Keratinocyte (primary cell): ENCODE measurements at places on chromosomes 2 and 18.

GRCh38 chr2:20130821-20131645 is 79.6 kb upstream of the LAPTM4A start:
- DNase-seq = no peak

GRCh38 chr2:232389327-232389726 is 10.8 kb downstream of the ALPP start:
- DNase-seq = no peak

GRCh38 chr2:226450141-226450540 is 349.5 kb downstream of the IRS1 start:
- no peak for DNase-seq

DNA sequence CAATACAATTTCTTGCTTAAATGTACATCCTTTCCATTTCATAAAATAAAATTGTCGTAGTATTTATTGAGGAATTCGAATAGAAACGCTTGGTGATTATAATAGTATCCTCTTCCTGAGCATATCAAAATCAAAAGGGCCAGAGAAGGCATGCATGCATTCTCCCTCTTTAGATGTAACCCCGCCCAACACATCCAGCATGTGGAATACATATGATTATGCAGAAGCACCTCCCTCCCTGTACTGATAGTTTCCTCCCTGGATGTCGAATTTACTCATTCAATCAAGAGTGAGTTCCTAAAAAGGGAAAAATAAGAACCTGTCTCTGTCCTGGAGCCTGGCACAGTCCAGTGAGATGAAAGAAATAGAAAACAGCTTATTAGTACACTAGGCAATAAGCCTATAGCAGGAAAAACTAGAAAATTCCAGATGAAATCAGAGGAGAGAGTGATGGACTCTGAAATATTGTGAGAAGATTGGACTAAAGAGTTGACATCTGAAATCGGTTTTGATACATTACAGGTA is 262.9 kb downstream of the RDH14 start:
- no peak for DNase-seq

DNA sequence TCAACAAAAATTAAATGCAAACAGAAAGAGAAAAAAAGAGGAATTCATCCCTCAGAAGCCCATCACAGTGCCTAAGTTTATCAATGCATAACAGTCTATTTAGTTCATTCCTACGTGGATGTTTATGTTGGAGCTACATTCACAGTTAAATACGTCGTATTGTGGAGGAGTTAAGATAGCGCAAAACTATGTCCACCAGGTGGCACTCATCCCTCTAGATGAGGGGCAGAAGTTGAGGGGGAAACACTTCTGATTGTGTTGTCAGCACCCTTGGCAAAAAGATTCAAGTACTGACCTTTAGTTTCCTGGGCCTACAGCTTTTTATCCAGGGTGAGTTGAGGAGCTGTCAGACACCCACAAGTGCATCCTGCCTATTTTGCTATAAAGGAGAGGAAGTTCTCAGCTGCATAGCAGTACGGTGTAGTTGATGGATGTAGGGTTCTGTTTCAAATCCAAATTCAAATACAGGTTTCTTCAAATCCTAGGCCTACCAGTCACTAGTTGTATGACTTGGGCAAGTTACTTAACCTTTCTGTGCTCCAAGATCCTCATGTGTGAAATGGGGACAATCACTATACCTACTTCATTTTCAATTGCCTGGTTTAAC is 26.8 kb upstream of the MYO1B start:
- DNase-seq = no peak

- no peak for DNase-seq
These were observed 86.6 kb downstream of the MYCN start for GRCh38 chr2:16026816-16027501.

- DNase-seq = no peak
These were observed 77.1 kb upstream of the NARS1 start for GRCh38 chr18:57698571-57699276.

- DNase-seq = no peak
These were observed 84.9 kb downstream of the NEB start for GRCh38 chr2:151649400-151649799.

GRCh38 chr2:139790136-139790535 is 1009.9 kb upstream of the NXPH2 start:
- no peak for DNase-seq

GRCh38 chr2:36708041-36708741 is 11.7 kb downstream of the VIT start:
- DNase-seq = no peak

- no peak for DNase-seq
These were observed 19.5 kb downstream of the CNOT11 start for GRCh38 chr2:101272045-101272784.

DNA sequence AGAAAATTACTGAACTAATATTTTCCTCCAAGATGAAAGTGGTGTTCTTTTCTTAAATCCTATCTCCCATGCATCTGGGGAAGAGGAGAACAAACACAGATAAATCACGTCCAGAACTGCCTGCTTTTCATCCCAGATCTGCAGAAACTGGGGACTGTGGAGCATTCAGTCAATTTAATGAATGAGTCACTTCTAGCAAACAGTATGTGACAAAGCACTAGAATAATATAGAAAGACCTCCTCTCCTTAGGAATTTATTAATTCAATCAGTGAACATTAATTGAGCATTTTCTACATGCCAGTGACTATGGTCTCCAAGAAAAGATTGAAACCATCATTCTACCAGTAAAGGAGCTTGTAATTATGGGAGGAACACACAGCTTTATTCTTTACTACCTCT is 693.4 kb upstream of the ID2 start:
- DNase-seq = no peak

GRCh38 chr18:70029163-70029562 is 81.5 kb upstream of the CD226 start:
- DNase-seq = no peak

- DNase-seq = no peak
These were observed 259.6 kb upstream of the PIK3C3 start for GRCh38 chr18:41695441-41695840.

DNA sequence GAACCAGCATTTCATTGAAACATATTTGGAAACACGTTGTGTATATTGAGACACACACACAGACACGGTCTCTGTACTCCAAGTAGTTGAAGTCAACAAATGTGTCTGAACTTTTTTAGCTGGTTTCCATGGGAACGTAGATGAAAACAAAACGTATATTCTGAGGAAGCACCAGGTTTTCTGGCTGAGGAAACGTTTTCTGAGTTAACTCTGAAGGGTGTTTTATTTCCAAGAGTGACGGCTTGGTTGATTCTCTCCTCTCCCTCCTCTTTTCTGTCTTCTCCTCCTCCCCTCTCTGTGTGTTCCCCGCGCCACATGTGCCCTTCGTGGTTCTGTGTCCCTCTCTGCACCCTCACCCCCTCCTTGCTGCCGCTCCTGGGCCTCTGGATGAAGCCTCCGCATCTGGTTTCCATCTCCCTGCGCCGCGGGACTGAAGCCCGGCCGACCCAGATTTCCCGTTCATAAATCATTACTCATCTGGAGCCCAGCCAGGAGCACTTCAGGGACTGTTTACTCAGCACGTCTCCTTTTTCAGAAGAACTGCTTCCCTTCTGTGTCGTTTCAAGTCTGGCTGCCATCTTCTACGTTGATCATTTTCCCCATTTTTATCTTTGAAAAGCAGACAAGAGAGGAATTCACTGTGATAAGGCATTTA is 122.7 kb downstream of the COL6A3 start:
- peak; percentile 53 for DNase-seq
